AML-193 (cell line): ENCODE measurements at places on chromosomes 4 and X.

GRCh38 chr4:2186133-2186864, 55.6 kb downstream of the HAUS3 start:
- DNase-seq: no peak

DNA sequence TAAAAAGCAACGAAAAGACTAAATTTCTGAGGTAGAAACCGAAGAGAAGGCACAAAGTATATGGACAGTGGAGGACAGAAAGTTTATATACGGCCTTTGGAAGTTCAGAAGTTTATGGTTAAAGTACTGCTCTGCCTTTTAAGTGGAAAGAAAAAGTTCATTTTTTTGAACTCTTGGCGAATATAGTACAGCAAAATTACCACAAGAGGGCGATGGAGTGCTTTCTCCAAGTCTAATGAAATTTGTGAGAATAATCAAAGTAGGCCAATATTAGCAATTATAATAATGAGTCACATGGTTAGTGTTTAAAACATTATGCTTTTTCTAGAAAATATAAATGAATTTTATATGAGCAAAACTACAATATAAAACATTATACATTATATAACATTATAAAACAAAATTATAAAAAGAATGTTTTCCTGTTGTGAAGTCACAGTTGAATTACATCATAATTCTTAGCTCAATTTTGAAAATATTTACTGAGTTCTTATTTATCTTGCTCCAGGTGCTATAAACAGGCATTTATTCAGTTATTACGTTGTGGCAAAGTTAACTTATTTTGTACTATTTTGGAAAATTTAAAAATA, 136.2 kb upstream of the BMPR1B start:
- peak; percentile 25 for DNase-seq

DNA sequence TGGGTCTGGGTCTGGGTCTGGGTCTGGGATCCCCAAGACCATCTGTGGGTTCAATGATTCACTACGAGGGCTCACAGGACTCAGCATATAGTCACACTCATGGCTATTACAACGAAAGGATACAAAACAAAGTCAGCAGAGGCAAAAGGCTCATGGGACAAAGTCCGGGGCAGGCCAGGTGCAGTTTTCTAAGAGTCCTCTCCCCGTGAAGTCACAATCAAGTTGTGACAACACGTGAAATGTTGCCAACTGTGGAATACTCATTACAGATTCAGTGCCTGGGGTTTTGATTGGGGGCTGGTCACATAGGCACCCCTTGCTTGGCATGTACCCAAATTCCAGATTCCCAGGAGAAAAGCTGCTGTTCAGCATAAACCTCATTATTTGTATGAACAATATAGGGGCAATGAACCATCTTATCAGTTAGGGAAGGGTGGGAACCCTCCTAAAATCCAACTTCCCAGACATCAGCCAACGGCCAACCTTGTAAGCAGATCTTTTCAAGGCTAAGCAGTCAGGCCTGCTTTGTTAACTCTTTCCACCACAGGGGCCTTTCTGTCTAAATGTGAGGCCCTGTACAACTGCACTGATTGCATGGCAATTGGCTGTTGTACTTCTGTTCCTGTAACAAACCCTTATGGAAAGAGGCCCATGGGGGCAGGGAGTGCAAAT, 58.2 kb upstream of the DIPK2B start:
- DNase-seq: no peak

- DNase-seq: no peak
These were observed 209.7 kb downstream of the CEP135 start for GRCh38 chr4:56158483-56158882.

GRCh38 chr4:123255971-123256370, 140.6 kb upstream of the SPRY1 start:
- DNase-seq: no peak

- DNase-seq: no peak
These were observed 1.3 kb downstream of the SYP start for GRCh38 chrX:49198540-49199314.

DNA sequence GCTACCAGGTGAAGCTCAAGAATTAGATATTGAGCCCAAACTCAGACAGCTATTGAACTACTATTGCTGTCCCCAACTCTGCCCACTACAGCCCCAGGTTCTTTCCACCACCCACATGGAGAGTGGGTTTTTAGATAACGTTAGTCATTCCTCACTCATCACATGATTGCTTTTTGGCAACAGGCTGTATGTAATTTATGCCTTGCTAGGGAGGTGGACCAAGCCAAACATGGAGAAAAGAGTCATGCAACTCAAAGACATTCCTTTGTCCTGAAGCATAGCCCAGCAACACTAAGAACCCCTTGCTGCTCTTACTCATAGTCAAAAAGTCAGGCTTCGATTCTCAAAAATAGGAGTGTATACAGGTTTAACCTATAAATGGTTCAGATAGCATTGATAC, 275.9 kb upstream of the VCX3A start:
- no peak for DNase-seq

GRCh38 chr4:108060686-108061321, 71.1 kb downstream of the HADH start:
- no peak for DNase-seq

DNA sequence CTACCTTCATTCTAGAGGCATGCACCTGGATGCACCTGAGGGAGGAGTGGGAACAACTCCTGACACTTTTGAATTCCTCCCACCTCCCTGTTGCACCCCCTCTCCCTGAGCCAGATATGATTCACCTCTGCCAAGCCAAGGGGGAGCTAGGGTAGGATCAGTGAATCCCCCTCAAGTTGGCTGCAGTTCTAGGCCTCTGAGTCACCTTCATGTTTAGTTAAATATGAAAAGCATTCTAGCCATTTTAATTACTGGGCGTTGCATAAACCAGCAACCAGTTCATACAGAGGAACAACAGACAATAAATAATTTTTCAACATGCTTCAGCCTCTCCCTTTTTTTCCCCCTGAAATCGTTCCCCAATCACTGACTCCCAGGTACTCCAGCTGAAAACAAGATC, 1440.2 kb downstream of the ADGRL3 start:
- no peak for DNase-seq

GRCh38 chr4:41307638-41308037, 50.9 kb downstream of the UCHL1 start:
- DNase-seq: no peak

DNA sequence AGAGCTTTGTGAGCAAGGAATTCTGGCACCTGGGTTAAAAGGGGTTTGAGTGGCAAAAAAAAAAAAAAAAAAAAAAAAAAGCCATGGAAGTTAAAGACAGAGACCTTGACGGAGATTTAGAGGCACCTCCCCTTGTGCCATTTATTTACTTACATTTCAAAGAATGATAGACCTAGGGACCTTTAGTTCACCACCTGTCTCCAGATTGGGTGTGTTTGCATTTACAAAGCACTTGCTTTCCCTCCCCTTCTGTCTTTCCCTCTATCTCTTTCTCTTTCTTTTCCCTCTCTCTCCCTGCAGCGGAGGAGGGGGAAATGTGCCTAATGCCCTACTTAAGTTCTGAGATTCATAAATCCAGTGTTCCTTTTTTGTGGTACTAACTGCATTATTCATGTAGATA, 116.0 kb downstream of the IQCM start:
- DNase-seq: no peak

- DNase-seq: no peak
These were observed 5.7 kb upstream of the CASP6 start for GRCh38 chr4:109708990-109709389.

GRCh38 chr4:137267024-137267423, 265.3 kb downstream of the PCDH18 start:
- no peak for DNase-seq

GRCh38 chr4:66602622-66603021, 932.3 kb upstream of the EPHA5 start:
- no peak for DNase-seq

DNA sequence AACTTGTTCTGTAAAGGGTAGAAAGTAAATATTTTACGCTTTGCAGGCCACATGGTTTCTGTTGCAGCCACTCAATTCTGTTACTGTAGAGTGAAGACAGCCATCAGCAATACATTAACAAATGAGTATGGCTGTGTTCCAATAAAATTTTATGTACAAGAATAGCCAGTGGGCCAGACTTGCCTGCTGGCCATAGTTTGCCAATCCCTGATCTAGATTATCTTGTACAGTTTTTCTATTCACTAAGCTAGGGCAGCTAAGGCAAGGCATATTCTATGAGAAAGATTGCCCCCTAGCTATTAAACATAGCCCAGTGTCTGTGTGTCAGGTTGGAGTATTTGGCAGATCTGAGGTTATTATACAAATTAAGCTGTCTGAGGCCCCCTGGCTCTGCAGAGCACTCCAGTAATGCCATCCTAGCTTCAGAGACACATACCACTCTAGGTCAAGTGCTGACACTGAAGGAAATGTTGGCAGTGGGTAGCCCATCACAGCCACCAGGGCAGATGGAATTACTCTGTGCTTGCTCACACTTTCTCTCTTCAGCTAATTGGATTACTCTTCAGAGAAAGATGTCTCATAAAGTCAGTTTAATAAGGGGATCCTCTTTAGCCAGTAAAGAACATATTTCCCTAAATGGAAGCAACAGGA, 40.7 kb downstream of the MTTP start:
- no peak for DNase-seq

DNA sequence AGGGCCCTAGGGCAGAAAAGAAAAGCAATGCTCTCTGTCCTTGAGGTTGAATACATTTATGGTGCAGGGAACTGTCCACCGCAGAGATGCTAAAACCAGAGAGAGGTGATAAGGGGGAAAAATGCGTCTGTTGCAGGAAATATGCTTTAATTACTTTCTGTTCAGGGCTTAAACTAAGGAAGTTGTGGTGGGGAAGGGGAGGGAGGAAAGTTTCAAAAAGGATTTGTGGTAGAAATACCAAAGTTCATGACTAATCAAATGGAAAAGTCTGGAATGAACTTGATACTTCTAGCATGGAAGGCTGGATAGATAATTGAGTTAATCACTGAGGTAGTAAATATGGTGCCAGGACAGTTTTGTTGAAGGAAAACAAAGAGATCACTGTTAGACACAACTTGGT, 99.0 kb downstream of the ASB9 start:
- no peak for DNase-seq
